ENCODE measurements at places on chromosomes 1 and 21.

- DNase-seq, result no peak
These were observed 13.6 kb downstream of the PPFIA4 start for GRCh38 chr1:203039609-203040512.

- no peak for DNase-seq
These were observed 75.7 kb downstream of the ENAH start for GRCh38 chr1:225577241-225577640.

GRCh38 chr1:97903626-97904025 lies 17.2 kb downstream of the DPYD start:
- DNase-seq, result no peak

- DNase-seq, result peak; percentile 3
These were observed 686 bp downstream of the MIIP start for GRCh38 chr1:12019858-12020509.

- DNase-seq, result no peak
These were observed 7.8 kb downstream of the PGM1 start for GRCh38 chr1:63601061-63601460.

- no peak for DNase-seq
These were observed 31.9 kb downstream of the ZMYM1 start for GRCh38 chr1:35111106-35111505.

DNA sequence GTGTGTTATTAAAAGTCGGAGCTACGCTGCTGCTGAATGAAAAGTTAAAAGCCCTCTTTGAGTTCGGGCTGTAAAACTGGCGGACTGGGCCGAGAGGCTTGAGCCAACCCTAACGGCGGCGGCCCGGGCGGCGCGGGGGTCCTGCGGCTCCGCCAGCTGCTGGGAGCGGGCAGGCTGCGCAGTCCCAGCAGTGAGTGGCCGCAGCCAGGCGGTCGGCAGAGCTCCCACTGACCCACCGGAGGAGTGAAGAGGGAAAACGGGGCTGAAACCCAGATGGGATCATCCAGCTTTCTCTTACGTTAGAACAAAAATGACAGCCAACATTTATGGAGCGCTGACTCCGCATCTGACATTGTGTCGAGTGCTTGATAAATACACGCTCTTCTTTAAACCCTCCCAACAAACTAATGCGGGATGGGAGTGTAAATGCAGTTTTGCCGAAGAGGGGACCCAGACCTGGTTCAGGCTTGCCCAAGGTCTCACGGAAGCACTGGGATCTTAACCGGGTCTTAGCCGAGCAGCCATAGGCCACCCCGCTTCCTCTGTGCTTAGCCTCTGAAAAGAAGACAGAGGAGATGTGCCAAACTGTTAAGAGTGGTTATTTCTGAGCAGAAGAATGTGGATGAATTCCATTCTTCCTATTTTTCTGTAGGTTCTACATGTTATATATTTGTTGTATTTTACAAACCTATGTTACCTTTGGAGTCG lies 3.5 kb downstream of the GRHL3 start:
- no peak for DNase-seq

DNA sequence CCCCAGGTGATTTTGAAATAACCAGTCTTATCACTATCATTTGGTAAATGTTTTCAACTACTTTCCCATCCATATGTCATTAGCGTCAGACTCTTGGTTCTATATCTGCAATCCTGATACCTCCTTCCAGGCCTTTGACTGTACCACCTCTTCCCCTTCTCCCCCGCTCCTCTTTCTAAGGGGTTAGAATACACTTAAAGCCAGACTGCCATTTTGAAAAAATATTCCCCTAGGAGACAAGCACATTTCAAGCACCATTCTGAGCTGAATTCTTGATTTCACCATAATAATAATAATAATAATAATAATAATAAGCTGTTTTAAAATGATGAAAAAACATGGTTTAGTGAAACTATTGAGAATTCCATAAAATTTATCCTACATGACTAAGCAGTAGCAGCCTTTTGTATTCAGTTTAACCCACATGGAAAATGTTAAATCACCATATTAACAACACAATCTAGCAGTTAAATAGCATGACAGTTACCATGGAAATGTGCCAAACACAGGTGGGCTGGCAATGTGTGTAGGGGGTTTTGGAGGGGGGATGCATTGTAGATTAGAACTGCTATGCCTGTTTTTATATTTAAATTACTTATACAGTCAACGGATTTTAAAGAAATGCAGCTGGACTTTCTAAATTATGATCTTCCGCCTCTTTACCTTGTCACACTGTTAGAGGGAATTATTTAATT lies 480.2 kb upstream of the DEPDC1 start:
- no peak for DNase-seq

DNA sequence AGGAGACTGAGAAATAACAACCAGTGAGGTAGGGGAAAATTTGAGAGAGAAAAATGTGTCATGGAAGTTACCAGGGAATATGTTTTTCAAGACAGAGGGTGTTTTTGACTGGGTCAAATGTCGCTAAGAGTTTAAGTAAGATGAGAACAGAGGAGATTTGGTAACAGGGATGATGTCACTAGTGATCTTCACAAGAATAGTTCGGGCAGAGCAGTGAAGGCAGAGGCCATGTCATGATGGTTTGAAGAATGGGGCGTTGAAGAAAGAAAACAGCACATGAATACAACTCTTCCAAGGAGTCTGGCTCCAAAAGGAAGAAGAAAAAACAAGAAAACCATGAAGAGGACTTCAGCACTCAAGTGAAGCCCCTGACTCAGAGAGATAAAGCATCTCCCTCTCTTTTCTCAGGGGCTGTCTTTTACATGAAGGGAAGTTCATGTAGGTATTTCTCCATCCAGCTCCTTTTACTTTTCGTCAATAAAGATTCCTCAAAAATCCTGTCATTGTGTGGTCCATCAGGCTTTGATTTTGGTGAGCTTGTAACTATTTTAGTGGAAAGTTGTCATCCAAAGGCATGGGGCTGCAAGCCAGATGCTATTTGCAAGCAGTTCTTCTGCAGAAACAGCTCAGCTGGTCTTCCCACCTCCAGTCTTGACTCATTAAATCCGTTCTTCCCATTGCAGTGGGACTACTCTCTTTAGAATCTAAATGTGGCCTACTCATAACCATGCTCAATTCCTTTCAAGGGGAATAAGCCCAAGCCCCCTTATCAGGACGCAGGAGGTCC lies 397.3 kb downstream of the LMX1A start:
- no peak for DNase-seq
